ENCODE measurements at places on chromosomes 1 and 21.

GRCh38 chr1:212568978-212569537 lies 39.5 kb upstream of the ATF3 start:
- DNase-seq, result no peak

- no peak for DNase-seq
These were observed 239.4 kb downstream of the BACH1 start for GRCh38 chr21:29538115-29538514.

GRCh38 chr1:202116287-202116686 lies 6.4 kb upstream of the GPR37L1 start:
- no peak for DNase-seq

GRCh38 chr1:178183796-178184195 lies 89.9 kb downstream of the RASAL2 start:
- no peak for DNase-seq

DNA sequence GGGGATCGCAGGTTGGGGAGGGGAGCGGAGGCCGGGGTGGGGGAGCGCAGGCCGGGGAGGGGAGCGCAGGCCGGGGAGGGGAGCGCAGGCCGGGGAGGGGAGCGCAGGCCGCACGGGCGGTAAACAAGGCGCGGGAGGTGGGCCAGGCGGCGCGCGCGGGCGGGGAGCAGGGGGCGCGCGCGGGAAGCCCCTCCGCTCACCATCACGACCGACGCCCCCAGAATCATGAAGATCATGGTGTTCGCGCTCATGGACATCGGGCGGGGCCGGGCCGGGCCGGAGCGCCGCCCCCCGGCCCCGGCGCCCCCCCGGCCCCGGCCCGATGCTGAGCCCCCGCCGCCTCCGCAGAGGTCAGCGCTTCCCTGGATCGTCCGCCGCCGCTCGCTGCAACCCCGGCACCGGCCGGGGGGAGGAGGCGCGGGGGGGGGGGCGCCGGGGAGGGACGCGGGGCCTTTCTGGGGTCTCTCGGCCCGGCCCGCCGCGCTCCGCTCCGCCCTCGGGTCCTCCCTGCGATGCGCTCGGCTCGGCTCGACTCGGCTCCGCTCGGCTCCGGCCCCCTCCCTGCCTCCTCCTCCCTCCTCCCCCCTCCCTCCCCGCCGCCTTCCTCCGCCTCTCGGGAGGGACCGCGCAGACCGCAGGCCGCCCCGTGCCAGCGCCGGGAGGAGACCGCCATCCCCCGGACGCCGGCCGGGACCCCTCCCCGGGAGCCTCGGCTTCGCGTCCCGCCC lies at the start of gene TMEM240:
Gene TMEM240, minus strand, starts transcription at position 535 of the 728 bp plus-strand sequence. Its CDS starts 278 bp downstream, at position 257.
- DNase-seq, result peak; percentile 63
